Activated CD4-positive, alpha-beta T cell treated with anti-CD3 and anti-CD28 coated beads, Interleukin-2, amount 10 ng/mL, durations not matched to agents 7 days and 5 days (primary cell): ENCODE measurements at places on chromosomes 5 and 9. TPM values are rescaled to one million over a fixed set of nuclear protein-coding genes. Genes with fewer than 3 reads are reported as not detected.

Gene FTMT
- total RNA-seq = not detected

Gene PCDHGA10
- total RNA-seq = not detected

Gene SLC36A3
- not detected for total RNA-seq

Gene GPR151
- not detected for total RNA-seq

Gene SLCO6A1
- total RNA-seq = not detected

Gene GADD45G
- 5.2 TPM for total RNA-seq

Gene CAMK4
- 139 TPM for total RNA-seq

Gene PKD2L2
- not detected for total RNA-seq

Gene SARDH
- total RNA-seq = 1.9 TPM

Gene JAK2
- total RNA-seq = 55.4 TPM

Gene PCDHB9
- total RNA-seq = not detected

Gene SPINK1
- not detected for total RNA-seq

Gene PLPP7
- 0.21 TPM for total RNA-seq

DNA sequence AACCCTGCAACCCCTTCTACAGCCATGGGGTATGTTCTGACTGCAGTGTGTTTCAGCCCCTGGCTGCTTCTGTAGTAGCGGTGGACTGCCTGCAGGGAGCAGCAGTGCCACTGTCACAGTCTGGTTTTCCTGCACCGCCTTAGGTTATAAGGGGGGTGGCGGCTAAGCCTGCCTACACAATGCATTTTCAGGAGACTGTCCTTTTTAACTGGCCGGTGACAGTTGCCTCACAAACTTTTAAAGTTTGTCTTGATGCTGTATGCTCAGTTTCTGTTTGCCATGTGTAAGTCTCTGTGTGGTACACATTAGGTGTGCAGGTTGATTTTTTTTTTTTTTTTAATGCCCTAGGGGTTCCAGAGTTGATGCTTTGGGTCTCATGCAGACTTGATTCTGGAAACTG lies 53.0 kb downstream of the NUP214 start:
- peak; percentile 85 for DNase-seq

- no peak for DNase-seq
Measured at GRCh38 chr5:159774476-159775031, 141.7 kb upstream of the ADRA1B start.

DNA sequence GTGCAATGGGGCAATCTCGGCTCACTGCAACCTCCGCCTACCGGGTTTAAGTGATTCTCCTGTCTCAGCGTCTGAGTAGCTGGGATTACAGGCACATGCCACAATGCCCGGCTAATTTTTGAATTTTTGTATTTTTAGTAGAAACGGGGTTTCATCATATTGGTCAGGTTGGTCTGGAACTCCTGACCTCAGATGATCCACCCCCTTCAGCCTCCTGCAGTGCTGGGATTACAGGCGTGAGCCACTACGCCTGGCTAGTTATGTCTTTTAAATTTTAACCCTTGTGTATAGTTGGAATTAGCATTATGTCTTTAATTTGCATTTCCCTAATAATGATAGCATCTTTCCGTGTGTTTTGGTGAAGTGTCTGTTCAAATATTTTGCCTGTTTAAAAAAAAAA lies 11.5 kb downstream of the GPBP1 start:
- no peak for DNase-seq

DNA sequence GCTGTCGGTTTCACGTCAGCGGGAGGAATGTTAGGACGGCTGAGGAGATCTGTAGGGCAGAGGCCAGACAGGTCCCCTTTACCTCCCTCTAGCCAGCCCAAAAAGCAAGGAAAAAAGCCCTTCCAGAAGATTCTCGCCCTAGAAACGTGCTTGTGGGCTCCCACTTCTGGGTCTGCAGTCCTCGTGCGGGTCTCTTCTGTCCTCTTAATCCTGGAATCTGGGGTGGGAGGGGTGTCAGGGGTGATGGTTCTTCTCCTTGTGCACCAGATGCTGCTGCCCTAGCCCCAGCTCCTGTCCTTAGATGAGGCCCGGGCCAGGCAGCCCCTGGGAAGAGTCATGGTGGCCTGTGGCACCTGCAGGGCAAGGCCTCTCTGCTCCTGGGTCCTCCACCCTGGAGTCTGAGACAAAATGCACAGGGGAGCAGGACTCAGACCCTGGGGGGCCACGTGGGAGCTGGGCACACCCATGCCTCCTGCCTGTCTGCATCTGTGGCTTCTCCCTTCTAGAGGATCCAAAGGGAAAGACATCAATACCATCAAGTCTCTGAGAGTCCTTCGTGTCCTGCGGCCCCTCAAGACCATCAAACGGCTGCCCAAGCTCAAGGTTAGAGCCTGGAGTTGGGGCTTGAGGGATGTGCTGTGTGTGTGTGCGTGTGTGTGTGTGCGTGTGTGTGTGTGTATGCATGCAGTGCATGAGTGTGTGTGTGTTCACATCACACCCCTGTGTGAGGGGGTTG lies 174.2 kb downstream of the CACNA1B start:
- DNase-seq = peak; percentile 4

GRCh38 chr5:13581132-13581531 lies 363.4 kb downstream of the DNAH5 start:
- DNase-seq = no peak

- no peak for DNase-seq
Measured at GRCh38 chr5:96952974-96953730, 17.3 kb downstream of the LNPEP start.

DNA sequence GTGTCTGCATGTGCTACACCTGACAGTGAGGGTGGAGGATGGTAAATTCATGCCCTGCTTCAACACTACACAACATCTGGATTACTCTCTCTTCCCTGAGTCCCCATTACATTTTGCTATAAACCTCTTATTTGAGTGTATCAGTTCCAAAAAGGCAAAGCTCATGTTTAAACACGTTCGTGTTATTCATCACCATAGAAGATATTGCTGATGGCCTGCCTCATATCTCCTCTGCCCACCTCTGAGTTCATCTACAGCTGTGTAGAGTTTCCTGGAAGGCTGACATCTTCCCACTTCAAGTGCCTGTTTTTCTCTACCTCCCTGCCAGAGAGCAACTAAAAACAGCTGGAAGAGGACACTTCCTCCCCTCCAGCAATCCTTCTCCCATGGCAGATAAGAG lies 433.2 kb downstream of the ISL1 start:
- DNase-seq = no peak

- no peak for DNase-seq
Measured at GRCh38 chr5:5430136-5430535, 7.7 kb downstream of the ICE1 start.

- no peak for DNase-seq
Measured at GRCh38 chr9:108568093-108568492, 287.7 kb downstream of the ACTL7B start.

DNA sequence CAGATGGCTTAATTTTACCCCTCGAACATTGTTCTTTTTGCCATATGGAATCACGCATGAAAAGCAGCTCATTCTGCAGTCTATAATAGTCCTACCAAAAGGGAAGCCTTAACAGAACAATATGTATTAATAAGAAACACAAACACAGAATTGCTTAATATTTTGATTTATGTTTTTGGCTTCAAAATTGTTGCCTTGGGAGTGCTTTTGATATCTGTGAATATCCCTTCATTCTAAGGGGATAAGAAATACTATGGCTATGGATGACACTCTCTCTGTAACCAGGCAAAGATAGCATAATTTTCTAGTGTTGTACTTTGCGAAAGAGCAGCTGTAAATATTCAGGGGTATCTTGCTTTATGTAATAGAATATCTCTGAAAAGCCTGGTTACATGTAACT lies 26.3 kb upstream of the CFAP95 start:
- no peak for DNase-seq

- no peak for DNase-seq
Measured at GRCh38 chr5:164009621-164010020, 504.2 kb downstream of the MAT2B start.

DNA sequence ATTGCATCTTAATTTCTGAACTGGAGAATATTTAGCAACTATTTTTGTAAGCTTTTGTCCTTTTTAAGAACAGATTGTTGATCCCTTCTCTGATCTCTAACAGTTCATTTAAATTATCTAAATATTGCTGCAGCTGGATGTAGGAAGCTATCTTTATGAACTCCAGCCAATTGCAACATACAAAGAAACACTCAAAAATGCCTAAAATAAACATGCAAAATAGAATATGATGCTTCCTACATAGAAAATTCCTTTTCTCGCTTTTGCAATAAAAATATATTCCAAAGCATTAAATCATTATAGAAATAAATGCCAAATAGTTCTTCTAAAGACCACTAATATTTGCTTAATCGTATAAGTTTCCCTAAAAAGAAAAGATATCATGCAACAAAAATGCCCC lies 218.6 kb downstream of the LURAP1L start:
- no peak for DNase-seq

DNA sequence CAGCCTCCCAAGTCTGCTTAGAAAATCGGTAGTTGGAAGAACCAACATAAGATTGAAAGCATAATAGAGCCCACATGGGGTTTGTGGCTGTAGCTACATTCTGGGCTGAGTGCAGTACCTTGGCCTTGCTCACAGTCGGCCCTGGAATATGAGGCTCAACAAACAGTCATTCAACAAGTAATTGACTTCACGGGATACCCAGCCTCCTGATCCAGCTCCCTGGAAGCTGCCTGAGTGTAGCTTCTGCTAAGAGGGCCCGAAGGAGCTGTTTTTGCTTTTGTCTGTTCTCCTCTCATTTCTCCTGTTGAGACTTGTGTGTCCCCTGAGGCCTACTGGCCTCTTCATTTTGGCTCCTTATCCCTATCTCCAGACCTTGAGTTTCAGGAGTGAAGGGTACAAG lies 170.7 kb downstream of the HSPA4 start:
- no peak for DNase-seq

- no peak for DNase-seq
Measured at GRCh38 chr5:37396352-37396751, 17.2 kb downstream of the WDR70 start.

DNA sequence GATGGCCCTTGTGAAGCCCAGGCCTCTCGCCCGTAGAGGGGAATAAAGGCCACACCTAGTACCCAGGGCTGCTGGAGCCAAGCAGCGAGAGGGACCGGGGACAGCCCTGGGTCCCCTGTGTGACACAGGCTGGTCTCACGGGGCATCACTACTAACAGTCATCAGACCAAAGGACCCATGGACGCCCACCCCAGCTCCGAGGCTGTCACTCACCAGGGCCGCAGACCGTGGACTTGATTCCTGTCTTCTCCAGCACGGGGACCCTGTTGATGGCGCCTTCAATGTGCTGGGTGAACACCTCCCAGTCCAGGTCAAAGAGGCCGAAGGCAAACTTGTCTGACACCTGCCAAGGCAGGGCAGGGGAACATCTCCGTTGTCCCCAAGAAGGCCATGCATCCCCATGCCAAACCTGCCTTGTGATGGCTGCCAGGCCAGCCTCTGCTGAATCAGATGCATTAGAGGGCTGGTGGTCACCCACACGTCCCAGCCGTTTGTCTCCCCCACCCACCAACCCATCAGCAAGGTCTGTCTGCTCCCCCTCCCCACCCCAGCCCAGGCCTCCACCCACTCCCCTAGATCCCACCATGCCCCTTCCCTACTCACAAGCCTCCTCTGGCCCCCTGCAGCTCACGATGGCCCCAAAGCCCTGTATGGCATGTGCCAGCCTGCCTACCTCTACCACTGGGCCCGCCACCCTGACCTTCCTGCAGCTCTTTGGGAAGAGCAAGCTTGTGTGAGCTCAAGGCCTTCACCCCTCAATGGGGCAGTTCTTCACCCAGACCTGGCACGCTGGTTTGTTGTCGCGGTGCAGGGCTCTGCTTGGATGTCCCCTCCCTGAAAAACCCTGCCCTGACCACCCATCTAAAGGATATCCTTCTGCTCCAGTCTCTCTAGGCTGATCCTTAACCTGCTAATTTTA lies 20.8 kb downstream of the SARDH start:
- DNase-seq = no peak

DNA sequence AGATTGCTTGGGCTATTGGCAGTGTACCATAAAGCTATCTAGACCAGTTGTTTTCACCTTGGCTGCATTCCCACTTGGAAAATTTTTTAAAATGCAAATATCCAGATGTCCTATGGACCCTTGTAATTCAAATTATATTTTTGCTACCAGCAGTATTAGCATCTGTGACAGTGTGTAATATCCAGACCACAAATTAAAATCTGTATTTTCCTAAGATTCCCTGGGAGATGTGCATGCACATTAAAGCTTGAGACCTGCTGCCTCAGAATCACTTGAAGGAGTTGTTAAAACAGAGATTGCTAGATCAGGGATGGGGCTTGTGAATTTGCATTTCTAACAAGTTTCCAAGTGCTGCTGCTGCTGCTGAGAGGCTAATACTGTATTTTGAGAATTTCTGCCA lies 381.2 kb upstream of the PDE4D start:
- no peak for DNase-seq

DNA sequence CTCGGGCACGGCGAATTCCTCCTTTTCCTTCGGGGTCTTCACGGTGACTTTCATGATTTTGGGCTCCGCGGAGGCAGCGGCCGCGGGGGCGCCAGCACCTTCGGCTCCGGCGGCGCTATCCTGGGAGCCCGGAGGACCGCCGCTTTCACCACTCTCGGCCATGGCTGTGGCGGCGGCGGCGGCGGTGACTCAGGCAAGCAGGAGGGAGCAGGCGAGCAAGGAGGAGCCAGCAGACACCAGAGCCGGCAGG lies 315 bp downstream of the UBQLN1 start:
- no peak for DNase-seq

- DNase-seq = no peak
Measured at GRCh38 chr9:34592895-34593601, 3.5 kb upstream of the CNTFR start.

- DNase-seq = no peak
Measured at GRCh38 chr9:131595696-131596429, 50.5 kb downstream of the PRRT1B start.
